ENCODE measurements at places on chromosomes 1 and 21.
A peak's percentile ranks its signal among the peaks of the same experiment; 100 is the strongest.

GRCh38 chr1:157110686-157111085, 11.1 kb upstream of the ETV3L start:
- DNase-seq: no peak

DNA sequence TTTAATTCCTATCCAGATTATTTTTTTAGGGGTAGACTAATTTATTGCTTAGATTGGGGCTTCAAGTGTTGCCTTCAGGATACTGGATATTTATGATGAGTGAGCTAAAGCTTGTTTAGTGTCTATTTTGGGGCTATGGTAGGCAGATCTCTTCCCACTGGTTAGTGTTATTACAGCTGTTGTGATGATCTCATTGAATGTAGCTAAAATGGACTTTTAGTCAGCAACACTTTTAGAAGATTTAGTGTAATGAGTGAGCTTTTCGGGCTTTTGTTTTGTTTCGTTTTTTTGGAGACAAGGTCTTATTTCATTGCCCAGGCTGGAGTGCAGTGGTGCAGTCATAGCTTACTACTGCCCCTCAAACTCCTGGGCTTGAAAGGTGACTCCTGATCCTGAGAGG, 14.2 kb downstream of the THRAP3 start:
- DNase-seq: no peak

DNA sequence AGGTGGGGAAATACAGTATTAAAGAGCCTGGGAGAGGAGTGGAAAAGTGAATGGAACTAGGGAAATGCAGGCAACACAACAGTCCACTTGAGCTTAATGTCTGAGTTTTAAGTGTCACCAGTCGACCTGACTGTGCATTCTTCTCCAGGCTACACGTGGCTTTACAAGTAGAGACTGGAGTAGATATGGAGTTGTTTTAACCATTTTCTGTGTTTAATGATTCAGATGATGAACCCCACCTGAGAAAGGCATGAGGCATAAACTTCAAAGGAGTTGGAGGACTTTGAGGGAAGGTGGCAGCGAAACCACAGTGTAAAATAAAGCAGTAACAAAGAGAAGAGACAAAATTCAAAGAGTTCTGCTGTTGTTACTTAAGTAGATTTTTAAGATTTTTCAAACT, 12.6 kb downstream of the FUBP1 start:
- DNase-seq: no peak

- DNase-seq: no peak
These were observed 69.9 kb upstream of the COG2 start for GRCh38 chr1:230572121-230573105.

- DNase-seq: no peak
These were observed 80.1 kb downstream of the ESRRG start for GRCh38 chr1:216643176-216643575.

DNA sequence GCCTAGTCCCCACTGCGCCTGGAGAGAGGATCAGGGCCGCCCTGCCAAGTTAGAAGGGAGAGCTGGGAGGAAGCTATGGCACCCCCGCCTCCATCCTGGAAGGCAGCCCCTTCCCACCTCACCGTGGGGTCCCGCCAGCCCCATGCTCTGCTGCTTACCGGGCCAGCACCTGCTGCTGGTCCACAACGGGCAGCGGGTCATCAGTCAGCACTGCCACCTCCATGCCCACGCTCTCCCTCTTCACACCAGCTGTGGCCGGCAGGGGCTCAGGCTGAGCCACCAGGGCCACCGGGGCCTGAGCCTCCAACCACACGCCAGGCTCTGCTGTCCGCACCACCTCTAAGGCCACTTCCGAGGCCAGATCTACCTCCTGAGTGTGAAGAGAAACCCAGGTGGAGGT, 23.5 kb upstream of the DDOST start:
- no peak for DNase-seq

GRCh38 chr1:215776336-215776735, 209.2 kb downstream of the KCTD3 start:
- no peak for DNase-seq

DNA sequence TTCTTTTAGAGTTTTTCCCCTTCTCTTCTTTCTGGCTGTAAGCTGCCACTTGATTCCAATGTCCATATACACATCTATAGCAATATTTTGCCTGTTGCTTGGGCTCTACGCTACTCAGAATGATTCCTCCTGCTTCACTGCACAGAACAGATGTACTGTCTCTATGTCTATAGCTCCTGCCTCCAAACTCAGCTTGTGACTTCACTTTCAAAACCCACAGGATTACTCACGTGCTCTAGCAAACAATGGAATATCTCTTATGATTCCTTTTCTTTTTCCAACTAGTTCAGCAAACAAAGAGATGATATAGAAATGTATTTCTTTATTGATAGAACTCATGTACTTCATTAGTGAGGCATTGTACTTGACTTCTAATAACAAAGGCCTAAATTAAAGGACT, 80.5 kb upstream of the SOX13 start:
- DNase-seq: no peak

GRCh38 chr1:117563492-117563875, 42.4 kb upstream of the TENT5C start:
- no peak for DNase-seq

GRCh38 chr21:19510653-19511052, 1107.1 kb upstream of the TMPRSS15 start:
- no peak for DNase-seq

GRCh38 chr1:193762236-193762635, 575.8 kb upstream of the B3GALT2 start:
- no peak for DNase-seq

DNA sequence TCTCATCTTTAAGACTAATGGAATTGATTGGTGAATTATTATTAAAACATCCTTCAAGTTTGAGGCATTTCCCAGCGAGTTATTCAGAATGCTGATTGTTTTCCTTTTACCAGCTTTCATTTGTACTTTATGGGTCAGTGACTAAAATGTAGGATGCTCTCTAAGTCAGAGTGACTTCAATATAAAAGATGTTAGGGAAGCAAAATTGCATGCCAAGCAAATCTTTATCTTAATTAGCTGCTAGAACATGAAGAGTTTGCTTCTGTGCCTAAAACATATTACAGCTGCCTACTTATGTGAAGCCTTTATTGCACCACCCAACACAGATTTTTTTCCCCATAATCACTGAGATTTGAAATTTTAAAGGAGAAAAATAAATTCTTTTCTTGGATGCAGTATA, 79.8 kb upstream of the CYYR1 start:
- DNase-seq: no peak

DNA sequence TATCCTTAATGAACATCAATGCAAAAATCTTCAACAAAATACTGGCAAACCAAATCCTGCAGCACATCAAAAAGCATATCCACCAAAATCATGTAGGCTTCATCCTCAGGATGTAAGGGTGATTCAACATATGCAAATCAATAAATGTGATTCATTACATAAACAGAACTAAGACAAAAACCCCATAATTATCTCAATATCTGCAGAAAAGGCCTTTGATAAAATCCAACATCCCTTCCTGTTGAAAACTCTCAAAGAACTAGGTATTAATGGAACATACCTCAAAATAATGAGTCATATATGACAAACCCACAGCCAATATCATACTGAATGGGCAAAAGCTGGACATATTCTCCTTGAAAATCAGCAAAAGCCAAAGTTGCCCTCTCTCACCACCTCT, 54.6 kb upstream of the DEPDC1 start:
- DNase-seq: no peak

- no peak for DNase-seq
These were observed 3.6 kb upstream of the TNNT2 start for GRCh38 chr1:201381130-201381529.

- no peak for DNase-seq
These were observed 128.0 kb upstream of the ADGRL2 start for GRCh38 chr1:81672766-81673165.

GRCh38 chr1:160097911-160098851, at the start of gene IGSF8:
TSS of gene IGSF8 (minus strand) at chr1:160098619. CDS start at chr1:160098472, 147 bp downstream.
- peak; percentile 90 for DNase-seq

DNA sequence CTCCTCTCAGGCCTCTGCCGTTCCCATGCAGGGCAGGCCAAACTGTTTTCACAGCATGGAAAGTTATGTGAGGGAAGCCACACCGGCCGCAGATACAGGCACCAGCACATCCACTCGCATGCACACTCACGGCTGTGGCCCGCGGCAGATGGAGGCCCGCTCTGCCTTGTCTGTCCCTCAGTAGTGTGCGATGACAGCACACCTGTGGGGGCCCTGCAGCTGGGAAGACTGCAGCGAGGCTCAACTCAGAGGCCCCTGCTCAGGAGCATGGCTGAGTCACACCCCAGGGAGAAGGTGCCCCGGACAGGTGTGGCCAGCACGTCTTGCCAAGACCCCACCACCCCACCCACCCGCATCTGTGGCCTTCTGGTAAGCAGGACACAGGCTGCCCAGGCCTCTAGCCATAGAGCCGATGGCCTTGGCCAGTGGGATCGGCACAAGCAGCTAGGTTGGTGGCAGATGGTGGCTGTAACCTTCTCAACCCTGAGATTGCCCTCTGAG, 1.3 kb upstream of the UBE2J2 start:
- no peak for DNase-seq

- DNase-seq: no peak
These were observed 13.9 kb upstream of the SLC5A9 start for GRCh38 chr1:48208652-48209051.

- DNase-seq: no peak
These were observed 23.8 kb downstream of the SEC16B start for GRCh38 chr1:177945943-177946650.

DNA sequence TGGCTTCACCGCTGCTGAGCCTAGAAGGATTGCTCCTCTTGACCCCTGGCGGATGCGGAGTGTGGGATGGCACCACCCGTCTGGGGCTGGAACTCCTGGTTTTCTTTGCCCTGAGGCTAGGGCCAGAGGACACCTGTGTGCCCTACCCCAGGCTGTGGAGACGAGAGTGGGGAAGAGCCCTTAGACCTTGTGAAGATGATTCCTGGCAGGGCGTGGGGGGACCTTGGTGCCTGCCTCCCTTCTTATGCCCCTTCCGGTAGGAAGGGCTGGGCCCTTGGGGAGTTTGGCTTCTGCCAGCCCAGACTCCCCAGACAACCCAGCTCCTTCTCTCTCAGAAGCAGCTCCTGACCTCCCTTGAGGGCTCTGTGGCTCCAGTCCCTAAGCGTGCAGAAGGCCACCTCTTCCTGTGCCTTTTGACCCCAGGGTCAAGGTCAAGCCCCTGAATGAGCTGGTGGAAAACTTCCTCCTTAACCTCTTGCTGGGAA, 891 bp downstream of the RPS6KA1 start:
- DNase-seq: no peak

DNA sequence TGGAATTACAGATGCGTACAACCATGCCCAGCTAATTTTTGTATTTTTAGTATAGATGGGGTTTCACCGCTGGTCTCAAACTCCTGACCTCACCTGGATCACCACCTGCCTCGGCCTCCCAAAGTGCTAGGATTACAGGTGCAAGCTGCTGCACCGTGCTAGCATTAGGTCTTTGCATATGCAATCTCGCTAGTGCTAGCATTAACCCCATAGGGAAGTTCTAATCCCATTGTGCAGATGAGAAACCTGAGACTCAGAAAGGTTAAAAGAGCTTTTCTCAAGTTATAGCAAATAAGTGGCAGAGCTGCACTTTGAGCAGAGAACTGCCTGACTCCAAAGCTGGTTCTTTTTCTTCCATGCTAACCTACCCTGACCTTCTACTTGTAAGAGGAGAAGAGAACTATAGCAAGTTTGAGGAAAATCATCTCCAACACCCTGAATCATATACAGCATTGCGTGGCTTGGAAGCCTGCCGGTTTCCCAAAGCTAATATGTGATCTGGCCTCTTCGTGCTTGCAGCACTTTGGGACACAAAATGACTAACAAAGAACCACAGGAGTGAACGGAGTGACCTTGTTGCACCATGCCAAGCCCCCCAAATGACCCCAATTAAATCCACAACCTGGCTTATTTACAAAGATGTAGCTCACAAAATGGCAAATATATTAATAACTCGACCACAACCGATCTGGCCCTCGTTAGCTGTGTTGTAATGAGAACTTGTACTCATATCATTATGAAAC, 185.1 kb downstream of the TM2D1 start:
- no peak for DNase-seq

GRCh38 chr1:26848941-26849774, 13.8 kb upstream of the SFN start:
- no peak for DNase-seq

DNA sequence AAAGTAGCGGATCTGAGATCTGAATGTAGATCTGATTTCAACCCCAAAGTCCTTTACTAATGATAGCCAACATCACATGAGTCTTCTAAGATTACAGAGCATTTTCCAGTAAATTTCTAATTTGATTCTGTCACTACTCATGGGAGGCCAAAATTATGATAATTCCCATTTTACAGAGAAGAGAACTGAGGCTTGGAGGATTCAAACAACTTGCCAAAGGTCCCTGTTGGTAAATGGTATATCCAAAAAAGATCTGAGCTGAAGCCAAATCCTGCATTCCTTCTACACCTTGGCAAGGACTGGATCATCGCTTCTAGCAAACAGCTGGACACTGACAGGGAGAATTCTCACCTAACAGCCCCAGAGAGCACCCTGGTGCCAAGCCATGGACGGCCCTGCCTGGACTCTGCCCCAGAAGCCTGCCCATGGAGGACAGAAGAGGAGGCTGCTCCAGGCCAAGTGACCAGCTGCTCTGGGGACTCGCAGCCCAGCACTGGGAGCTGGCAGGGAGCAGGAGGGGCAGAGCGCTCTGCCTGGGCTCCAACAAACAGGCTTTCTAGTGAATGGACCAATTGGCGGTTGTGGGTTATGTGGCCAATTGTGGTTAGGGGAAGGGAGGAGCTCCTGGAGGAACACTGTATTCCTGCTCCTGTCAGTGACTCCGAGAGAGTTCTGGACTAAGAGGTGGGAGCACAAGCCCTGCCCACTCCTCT, 6.4 kb upstream of the CSF1 start:
- no peak for DNase-seq

- peak; percentile 10 for DNase-seq
These were observed 591 bp downstream of the KCTD3 start for GRCh38 chr1:215567491-215568298.

GRCh38 chr1:198638894-198639635, at the start of gene PTPRC:
TSS of gene PTPRC (plus strand) at chr1:198639040. CDS start at chr1:198639269, 229 bp downstream.
- DNase-seq: no peak

GRCh38 chr1:248622570-248623001, 12.3 kb downstream of the OR2T11 start:
- no peak for DNase-seq

DNA sequence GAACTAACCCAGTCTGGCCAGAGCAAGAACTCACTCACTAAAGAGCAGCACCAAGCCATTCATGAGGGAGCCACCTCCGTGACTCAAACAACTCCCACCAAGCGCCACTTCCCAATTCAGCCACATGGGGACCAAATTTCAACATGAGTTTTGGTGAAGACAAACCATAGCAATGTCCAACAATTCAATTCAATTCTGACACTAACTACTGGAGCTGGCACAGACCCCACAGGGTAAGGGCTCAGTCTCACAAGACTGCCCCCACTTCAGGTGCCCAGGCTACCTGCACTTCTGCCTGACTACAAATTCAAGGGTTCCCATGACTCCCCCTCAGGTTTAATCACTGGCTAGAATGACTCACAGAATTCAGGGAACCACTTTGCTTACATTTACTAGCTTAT, 48.8 kb upstream of the RAP1A start:
- peak; percentile 5 for DNase-seq

- DNase-seq: no peak
These were observed 19.8 kb upstream of the C1orf105 start for GRCh38 chr1:172400722-172401105.
